Activated CD8-positive, alpha-beta memory T cell treated with anti-CD3 and anti-CD28 coated beads for 1 hour (primary cell): ENCODE measurements at places on chromosomes 5 and 9.

DNA sequence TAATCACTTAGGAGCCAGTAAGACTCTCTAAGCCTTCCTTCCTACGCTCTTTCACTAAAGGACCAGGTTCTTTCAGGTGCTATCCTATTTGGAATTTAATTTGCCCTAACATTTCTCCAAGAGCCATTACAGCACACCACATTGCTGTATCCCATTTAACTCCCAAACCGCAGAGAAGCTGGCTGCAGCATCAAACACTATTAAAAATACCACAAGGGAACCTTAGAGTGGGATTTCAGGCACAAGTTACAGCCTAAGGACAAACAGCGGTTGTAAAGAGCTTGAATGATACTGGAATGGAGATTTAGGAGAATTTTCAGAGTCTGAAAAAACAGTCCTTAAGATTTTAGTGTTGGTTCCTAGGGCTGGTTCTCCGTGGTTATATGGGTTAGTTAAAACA lies 566.4 kb downstream of the RAB3C start:
- DNase-seq, result no peak

GRCh38 chr9:26193237-26193636 lies 515.0 kb upstream of the TUSC1 start:
- DNase-seq, result no peak

DNA sequence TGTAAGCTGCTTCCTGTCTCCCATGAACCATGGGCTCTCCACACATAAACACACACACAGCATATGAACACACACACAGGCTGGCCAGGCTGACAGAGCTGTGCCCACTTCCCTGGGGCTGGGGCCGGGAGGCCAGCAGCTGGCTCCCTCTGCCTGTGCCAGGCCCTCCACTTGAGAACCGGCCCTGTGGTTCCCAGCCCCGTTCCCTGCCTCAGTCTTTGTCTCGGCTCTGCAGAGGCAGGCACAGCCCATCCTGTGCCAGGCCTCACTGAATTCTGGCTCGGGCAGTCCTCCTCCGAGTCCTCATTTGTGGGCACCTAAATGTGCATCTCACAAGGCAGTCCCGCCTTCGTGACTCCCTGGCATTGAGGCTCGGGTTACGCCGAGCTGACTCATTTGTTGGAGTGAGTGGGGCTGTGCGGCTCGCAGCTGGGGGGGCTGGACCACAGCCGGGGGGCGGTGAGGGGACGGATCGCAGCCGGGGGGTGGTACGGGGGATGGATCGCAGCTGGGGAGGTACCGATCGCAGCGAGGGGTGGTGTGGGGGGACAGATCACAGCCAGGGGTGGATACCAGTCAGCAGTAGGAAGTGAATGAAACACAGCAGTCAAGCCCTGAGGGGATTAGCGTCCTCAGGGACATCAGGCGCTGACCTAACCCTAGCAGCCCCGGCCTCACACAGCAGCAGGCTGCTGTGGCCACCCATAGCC lies 72.3 kb downstream of the PSMB7 start:
- no peak for DNase-seq

DNA sequence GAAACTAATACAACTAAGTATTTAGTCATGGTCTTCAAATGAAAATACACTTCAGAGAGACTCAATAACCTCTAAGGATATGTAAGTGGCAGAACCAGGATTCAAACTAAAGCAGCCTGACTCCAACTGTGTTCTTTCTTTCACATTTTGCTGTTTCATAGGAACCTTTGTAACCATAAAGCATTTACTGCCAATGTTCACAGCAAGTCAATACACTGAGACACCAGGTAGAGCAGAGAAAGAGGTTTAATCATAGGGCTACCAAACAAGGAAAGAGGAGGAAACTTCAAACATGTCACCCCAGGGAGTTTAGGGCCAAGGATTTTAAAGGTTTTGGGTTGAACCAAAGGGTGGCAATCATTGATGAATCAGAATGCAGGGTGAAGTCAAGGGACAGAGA lies 263.1 kb upstream of the PTGER4 start:
- DNase-seq, result no peak

- DNase-seq, result no peak
Measured at GRCh38 chr5:109588281-109589035, 101.3 kb upstream of the MAN2A1 start.

DNA sequence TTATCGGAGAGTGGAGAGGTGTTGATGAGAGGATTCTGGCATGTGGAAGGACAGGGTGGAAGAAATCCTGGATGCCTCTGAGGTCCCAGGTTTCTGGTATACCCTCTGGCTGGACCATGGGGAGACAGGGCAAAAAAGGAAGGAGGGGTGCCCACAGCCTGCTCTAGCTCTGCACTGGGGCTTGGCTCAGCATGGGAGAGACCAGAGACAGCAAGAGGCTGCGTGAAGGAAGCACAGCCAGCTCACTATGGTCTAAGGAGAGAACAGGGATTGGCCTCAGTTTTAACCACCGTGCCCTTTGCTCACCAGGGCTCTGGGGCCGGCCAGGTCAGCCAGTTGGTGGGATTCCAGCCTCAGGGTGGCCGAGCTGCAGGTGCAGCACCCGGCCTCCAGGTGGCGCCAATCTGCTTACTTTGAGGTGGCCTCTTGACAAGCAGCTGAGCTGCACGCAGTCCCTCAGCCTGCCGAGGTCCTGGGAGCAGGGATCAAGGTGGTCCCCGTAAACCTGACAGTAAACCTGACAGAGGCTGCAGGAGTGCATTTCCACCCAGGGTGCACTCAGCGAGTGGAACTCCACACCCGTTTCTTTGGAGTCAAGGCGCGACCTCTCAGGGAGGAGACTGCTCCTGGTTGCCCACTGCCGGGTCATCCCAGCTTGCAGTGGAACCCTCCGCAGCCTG lies 25.0 kb upstream of the SPTLC1 start:
- DNase-seq, result peak; percentile 52

- peak; percentile 8 for DNase-seq
Measured at GRCh38 chr9:14846871-14847311, 63.3 kb downstream of the FREM1 start.

DNA sequence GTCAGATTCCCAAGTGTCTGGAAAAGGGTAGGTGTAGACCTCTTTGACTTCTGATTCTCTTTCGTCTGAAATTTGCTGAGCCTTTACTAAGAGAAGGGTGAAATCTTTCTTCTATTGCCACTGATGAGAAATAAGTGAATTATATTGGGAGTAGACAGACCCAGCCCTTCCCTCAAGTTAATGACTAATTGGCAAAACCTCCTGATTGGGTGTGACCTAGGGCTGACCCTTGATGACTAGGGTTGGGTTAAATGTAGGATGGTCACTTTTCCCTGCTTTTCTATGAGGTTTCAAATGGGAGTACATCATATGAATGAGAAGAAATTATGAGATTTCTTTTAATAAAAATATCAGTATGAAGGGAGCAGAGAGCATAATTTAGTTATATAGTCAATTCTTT lies 73.4 kb upstream of the C5orf46 start:
- no peak for DNase-seq

GRCh38 chr5:21681911-21682310 lies 1171.2 kb downstream of the CDH12 start:
- no peak for DNase-seq

DNA sequence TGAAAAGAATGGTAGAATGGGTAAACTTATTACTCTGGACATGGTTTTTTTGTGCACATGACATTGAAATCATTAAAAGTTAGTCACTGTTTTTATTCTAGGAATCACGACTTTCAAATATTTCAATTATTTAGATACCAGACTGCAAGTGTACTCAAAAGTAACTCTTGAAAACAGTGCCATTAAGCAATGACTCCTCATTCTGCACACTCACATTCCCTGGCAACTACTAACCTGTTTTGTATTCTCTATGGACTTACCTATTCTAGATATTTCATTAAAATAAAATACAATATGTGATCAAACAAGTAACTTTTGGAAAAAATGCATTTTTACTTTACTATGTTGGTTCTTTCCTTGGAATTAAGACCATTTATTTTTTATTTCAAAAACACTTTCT lies 607.0 kb downstream of the PDE4D start:
- no peak for DNase-seq

GRCh38 chr9:92297611-92298010 lies 4.1 kb upstream of the IARS1 start:
- DNase-seq, result no peak

GRCh38 chr5:131661933-131662332 lies 26.9 kb upstream of the RAPGEF6 start:
- no peak for DNase-seq

DNA sequence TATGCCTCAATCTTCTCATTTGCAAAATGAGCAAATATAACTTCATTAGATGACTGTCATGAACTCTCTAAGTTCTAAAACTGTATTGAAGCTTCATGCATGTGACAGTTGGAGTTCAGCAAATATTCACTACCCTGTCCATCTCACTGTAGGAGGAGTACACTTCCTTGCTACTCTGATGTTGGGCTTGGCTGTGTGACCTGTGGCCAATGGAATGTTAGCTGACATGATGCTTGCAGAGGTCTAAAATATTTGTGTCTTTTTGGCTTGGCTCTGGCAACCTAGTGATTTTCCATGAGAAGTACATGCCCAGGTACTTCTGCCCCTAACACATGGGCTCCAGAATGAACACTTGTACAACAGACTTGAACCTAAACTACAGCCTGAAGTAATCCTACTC lies 203.1 kb upstream of the ANKH start:
- no peak for DNase-seq
